Right lobe of liver (tissue), 6 donors: ENCODE measurements at places on chromosomes 4 and X. TPM values are rescaled to one million over a fixed set of nuclear protein-coding genes. Genes with fewer than 3 reads are reported as not detected.
A peak's percentile ranks its signal among the peaks of the same experiment; 100 is the strongest.

DNA sequence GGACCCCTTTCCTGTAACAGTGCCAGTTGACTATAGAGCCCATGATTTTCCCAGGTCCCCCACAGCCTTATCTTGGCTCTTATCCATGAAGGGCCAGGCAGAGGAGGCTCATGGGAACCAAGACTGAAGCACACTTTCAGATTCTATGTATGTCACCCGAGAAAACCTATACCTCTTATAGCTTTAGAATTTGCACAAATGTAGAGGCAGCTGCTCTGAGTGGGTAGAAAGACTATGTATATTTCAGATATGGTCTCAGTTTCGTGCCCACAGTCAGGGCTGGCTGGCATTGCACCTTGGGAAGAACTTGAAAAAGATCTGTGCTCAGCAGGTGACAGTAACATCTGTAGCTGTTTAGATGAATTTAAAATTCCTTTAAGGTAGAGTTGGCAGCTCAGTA is 8.3 kb upstream of the LNX1 start:
- no peak overlapping the region for H3K27ac ChIP-seq
- H3K27me3 ChIP-seq = no peaks in the 10 kb centered on the region
- no peaks in the 10 kb centered on the region for H3K36me3 ChIP-seq
- no peak for DNase-seq

DNA sequence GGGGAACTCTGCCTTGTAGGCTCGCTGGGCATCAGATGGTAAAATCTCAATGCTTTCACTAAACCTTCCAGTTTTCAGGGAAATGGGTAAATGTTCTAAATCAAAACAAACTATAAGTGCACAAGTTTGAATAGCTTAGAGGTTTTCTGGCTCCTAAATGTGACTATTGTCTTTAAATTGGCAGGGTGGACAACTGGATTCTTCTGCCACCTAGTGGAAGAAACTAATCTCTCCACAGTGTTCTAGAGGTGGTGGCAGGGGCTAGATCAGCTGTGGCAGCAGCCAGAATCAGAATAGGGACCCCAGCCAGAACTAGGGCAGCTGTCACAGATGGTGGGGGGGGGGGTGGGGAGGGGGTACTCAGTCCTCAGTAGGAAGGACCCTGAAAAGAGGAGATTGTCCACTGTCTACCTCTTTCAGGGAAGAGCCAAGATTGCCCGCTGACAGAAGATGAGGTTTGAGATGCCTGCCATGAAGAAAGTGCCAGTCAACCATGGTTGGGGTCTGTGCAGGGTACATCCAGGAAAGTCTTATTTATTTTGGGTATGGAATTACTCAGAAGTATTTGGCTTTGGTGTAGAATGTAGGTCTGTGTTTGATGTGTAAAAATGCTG is 201.4 kb downstream of the CCNG2 start:
- H3K27ac ChIP-seq = no peak overlapping the region
- DNase-seq = no peak
- no peaks in the 10 kb centered on the region for H3K27me3 ChIP-seq

DNA sequence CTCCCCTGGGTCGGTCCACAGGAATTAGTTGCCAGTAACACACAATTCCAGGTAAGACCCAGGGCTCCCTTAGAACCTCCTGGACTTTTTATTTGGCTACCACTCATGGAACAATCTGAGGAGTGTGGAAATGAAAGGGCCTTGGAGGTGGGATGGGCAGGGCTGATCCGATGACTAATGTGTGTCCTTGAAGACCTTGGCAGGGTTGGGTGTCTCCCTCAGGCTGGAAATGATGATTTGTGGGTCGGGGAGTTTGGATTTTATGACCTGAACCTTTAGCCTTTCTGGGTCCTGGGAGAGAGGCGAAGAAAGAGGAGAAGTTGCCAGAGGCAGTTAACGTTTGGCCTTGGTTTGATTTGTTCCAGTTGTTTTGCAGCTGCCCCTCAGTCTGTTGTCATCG is 425.0 kb downstream of the MID1IP1 start:
- no peaks in the 10 kb centered on the region for H3K27me3 ChIP-seq
- H3K27ac ChIP-seq = no peak overlapping the region
- no peak overlapping the region for H3K4me3 ChIP-seq
- no peaks in the 10 kb centered on the region for H3K36me3 ChIP-seq
- DNase-seq = no peak

DNA sequence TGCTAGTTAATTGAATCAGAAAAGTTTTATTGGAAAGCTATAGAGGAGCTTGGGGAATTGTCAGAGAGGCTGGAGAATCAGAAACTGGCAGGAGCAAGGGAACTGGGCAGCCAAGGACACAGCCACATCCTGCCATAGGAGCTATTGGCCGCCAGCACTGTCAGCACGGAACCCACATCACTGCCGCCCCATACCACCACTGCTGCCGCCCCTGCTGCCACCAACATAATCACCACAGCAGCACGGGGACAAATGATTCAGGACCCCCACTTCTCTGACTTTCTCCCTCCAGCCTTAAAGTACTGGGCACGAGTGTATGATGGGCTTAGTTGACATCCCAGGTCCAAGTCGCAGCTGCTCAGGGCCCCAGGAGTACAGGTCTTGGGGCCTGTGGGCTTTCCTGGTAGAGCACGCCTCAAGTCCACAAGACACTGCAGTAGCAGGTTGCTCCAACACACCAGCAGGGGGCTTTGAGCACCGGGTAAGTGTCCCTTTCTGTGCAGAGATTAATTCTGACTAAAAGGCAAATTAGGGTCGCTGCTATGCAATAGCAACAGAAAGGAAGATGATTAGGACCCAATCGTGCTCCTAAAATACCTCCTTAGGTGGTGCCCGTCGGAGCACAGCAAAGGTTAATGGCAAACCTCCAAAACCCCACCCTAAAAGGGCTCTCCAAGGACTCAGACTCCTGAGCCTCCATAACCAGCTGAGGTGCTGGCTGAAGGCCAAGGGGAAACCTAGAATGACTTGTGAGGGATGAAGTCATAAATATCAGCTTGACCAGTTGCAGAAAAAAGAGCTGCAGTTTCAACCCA is 6.9 kb downstream of the PJA1 start:
- no peaks in the 10 kb centered on the region for H3K36me3 ChIP-seq
- no peak overlapping the region for H3K4me3 ChIP-seq
- H3K27ac ChIP-seq = no peak overlapping the region
- no peaks in the 10 kb centered on the region for H3K4me1 ChIP-seq
- peak; percentile 43 for DNase-seq

- H3K27me3 ChIP-seq = no peaks in the 10 kb centered on the region
- no peak for DNase-seq
- H3K4me3 ChIP-seq = no peak overlapping the region
- no peak overlapping the region for H3K27ac ChIP-seq
- no peaks in the 10 kb centered on the region for H3K36me3 ChIP-seq
Observed at GRCh38 chrX:85503258-85504158, 124.0 kb upstream of the POF1B start.

DNA sequence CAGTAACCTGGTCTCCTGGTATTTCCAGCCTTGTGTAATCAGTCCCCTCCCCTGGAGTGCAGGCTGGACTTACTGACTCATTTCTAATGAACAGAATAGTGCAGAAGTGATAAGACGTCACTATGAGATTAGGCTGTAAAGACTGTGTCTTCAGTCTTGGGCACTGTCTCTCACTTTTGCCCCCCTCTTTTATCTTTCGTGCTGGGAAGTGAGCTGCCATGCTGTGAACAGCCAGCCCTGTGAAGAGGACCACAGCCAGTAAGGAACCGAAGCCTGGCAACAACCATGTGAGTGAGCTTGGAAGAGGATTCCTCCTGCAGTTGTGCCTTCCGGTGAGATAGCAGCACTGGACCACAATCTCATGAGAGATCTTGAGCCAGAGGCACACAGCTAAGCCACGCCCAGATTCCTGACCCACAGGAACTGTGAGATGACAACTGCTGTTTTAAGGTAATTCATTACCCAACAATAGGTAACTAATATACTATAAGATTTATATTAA is 67.5 kb upstream of the GPR34 start:
- H3K27me3 ChIP-seq = no peaks in the 10 kb centered on the region
- H3K4me1 ChIP-seq = peaks cover 8% of the 10 kb centered on the region
- no peak for DNase-seq
- no peak overlapping the region for H3K27ac ChIP-seq
- H3K4me3 ChIP-seq = no peak overlapping the region

GRCh38 chr4:146333187-146333894 is 119.0 kb downstream of the REELD1 start:
- no peak for DNase-seq
- no peaks in the 10 kb centered on the region for H3K4me1 ChIP-seq
- no peak overlapping the region for H3K4me3 ChIP-seq
- H3K27ac ChIP-seq = no peak overlapping the region

- H3K36me3 ChIP-seq = no peaks in the 10 kb centered on the region
- no peaks in the 10 kb centered on the region for H3K27me3 ChIP-seq
- no peak overlapping the region for H3K27ac ChIP-seq
- no peaks in the 10 kb centered on the region for H3K4me1 ChIP-seq
Observed at GRCh38 chrX:20727447-20727846, 460.7 kb upstream of the RPS6KA3 start.

- no peaks in the 10 kb centered on the region for H3K4me1 ChIP-seq
- no peak for DNase-seq
- no peak overlapping the region for H3K4me3 ChIP-seq
- H3K27ac ChIP-seq = no peak overlapping the region
- no peaks in the 10 kb centered on the region for H3K36me3 ChIP-seq
- H3K27me3 ChIP-seq = no peaks in the 10 kb centered on the region
Observed at GRCh38 chrX:70497026-70497425, 52.4 kb downstream of the DLG3 start.

DNA sequence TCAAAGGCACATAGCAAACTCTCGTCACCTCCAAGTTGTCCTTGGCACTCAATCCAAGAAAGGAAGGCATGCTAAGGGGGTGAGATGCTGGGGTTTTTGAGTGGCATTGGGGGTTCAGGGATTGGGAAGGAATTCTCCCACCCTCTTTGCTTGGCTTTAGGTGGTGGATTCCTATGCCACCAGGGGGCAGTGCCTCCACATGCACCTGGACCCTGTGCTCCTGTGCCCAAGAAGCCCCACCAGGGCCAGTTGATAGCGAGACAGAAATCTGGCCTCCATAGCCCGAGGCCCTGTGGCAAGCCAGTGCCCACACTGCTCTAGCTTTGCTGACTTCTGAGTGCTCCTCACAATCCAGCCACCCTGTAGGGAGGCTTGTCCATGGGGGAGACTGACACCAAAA is 2.0 kb upstream of the FATE1 start:
- H3K36me3 ChIP-seq = no peaks in the 10 kb centered on the region
- no peak overlapping the region for H3K27ac ChIP-seq
- no peaks in the 10 kb centered on the region for H3K4me1 ChIP-seq
- H3K4me3 ChIP-seq = no peak overlapping the region
- H3K27me3 ChIP-seq = no peaks in the 10 kb centered on the region

The DCHS2 gene
- total RNA-seq = 0.37 TPM

The DSPP gene
- not detected for total RNA-seq

The ANXA3 gene
- total RNA-seq = 1.4 TPM

The F8A3 gene
- total RNA-seq = 6.5 TPM
